ENCODE measurements at places on chromosomes 7 and 10.
A peak's percentile ranks its signal among the peaks of the same experiment; 100 is the strongest.

DNA sequence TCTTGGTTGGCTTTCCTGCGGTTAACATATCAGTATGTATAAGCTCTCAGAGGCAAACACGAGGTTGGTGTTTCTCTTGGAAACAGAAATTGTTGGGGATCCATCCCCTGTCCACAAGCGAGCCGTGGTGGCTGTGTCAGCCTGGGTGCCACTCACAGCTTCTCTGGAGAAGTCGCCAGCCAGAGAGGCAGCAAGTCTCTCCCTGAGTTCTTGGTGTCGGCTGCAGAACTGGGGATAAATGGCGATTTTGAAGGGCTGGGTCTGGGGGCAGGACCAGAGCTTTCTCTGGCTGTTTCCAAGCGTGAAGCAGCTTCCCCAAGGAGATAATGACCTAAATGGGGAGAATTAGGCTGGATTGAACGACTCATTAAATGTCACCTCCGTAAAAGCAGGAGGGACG lies 335.3 kb downstream of the GLRX3 start:
- no peak for DNase-seq

- no peak for DNase-seq
Measured at GRCh38 chr7:51244053-51244452, 72.6 kb downstream of the COBL start.

DNA sequence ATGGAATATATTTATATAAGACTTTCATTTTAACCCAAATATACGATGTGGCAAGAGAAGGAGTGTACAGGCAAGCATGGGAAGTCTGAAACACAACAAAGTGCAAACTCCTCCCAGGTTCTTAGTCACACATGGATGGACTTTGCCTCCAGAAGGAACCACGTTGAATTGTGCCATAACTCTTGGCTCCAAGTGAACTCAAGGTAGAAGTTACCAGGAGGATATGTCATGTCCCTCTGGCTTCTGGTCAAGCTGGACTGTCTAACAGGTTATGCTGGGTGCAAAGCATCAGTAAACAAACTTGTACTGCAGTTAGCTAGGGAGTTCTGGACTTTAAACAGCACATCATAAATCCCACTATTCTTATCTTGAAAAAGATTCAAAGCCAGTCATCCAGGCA lies 328.3 kb upstream of the TEX47 start:
- DNase-seq: peak; percentile 50

- no peak for DNase-seq
Measured at GRCh38 chr10:86180861-86181260, 185.7 kb downstream of the GRID1 start.

DNA sequence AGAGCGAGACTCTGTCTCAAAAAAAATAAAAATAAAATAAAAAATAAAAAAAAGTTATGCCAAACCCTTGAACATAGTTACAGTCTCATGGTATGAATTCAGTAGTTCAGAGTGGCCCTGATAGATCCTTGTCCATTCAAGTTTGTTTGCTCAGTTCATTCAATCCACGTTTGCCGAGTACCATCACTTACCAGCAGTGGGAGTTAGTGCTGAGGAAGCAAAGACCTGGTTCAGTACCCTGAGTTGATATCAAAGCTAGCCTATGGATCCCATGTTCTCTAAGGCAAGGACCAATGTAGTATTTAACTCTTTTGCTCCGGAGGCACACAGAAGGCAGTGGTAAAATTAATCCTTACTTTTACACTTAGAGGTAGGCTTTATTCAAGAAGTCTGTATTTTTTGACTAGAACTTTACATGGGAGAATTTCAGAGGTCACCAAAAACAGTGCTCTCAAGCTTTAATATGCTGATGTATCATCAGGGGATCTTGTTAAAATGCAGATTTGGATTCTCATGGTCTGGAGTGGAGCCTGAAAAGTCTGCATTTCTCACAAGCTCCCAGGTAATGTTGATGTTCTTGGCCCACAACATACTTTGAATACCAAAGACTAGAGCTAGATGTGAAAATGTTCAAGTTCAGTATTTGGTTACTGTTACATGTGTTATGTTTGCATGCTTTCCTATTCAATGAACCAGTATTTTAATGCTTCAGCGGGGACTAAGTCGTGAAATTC lies 38.1 kb upstream of the HBP1 start:
- peak; percentile 12 for DNase-seq

DNA sequence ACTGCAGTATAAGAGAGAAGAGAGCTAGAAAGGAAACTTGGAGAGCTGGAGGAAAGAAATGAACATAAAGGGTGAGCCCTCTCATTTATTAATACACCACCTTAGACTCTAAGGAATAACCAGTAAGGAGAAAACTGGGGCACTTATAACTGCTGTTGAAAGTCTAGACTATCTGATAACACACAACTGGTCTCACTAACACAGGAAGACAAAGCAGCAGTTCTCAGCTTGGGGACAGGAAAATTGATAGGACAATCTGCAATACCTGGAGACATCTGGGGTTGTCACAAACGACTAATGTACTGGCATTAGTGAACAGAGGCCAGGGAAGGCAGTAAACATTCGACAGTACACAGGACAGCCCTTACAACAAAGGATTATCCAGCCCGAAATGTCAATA lies 6.8 kb downstream of the ELMO1 start:
- DNase-seq: no peak

GRCh38 chr10:92240289-92241157 lies 50.4 kb downstream of the CPEB3 start:
- DNase-seq: peak; percentile 85

GRCh38 chr7:13017333-13017857 lies 330.0 kb downstream of the ARL4A start:
- DNase-seq: peak; percentile 32

- DNase-seq: no peak
Measured at GRCh38 chr7:22124941-22125340, 179.2 kb upstream of the CDCA7L start.

DNA sequence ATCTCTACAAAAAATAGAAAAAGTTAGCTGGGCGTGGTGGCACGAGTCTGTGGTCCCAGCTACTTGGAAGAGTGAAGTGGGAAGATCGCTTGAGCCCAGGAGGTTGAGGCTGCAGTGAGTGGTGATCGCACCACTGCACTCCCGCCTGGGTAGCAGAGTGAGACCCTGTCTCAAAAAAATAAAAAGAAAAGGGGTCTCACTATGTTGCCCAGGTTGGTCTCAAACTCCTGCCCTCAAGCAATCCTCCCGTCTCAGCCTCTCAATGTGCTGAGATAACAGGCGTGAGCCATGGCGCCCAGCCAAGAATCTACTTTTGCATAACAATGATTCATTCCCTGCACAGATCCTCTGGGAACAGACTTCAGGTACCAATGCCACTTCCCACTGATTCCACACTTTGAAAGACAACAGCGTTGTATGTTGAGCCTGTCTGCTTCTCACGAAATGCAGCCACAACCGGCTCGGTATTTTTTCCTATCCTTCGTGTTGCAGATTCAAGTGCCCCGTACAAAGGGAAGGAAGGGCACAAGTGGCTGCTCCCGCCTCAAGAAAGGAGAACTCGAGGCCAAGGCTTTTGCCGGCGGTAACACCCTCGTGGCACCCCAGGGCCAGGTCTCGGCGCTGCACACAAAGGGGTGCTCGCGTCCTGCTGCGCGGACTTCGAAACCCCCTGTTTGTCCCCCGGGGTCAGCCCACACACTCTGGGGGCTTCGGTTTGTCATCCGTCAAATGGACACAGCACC lies 745 bp downstream of the DAGLB start:
- DNase-seq: peak; percentile 42

GRCh38 chr7:56046721-56047445 lies 4.4 kb downstream of the PSPH start:
- no peak for DNase-seq

GRCh38 chr7:141609576-141609975 lies 58.4 kb downstream of the AGK start:
- DNase-seq: no peak

GRCh38 chr10:31930023-31930751 lies 1.6 kb upstream of the ARHGAP12 start:
- DNase-seq: no peak

DNA sequence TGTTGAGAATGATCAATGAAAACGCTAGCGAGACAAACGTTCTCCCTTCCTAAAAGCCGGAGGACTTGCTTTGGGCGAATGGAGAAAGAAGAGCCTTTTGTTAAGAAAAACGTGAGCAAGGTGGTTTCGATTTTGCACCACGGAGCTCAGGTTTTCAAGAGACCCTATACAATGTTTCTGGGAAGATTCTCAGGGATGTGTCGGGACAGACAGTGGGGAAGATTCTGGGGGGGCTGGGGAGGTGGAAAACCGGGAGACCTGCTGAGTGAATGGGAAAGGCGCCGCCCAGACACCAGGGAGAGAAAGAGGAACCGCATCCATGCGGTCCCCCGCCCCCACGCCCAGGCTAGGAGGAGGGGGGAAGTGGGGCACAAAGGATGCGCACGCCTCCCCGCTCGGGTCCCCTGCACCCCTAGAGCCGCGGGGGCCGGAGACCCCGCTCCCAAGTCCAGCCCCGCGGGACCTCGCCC lies 745 bp downstream of the YWHAG start:
- DNase-seq: no peak

GRCh38 chr10:17663450-17663849 lies 19.5 kb downstream of the STAM start:
- DNase-seq: no peak

GRCh38 chr10:36489181-36489580 lies 636.2 kb upstream of the ANKRD30A start:
- no peak for DNase-seq

DNA sequence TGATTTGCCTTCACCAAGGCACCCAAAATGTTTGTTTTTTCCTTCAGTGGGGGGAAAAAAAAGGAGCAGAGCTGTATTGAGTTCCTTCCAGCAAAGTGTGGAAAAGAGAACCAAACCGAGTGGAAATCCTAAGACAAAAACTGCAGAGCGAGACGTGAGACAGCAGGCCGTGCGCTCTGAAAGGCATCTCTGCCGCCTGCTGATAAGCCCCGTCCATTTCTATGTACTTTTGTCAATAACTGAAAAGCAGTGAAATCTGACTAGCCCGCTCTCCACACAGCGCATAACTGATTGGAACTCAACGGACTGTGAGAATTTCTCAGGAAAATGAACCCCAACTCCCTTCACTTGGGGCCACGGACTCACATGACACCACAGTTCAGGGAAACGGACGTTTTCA lies 83.2 kb downstream of the COBL start:
- no peak for DNase-seq

- no peak for DNase-seq
Measured at GRCh38 chr10:43678654-43679053, 30.0 kb upstream of the ZNF32 start.

GRCh38 chr7:87345166-87345927 lies at the start of gene CROT:
Gene CROT, plus strand, starts transcription at chr7:87345664. Its CDS starts 3,405 bp downstream, at chr7:87349069.
- peak; percentile 97 for DNase-seq

- DNase-seq: peak; percentile 65
Measured at GRCh38 chr7:50679218-50680007, 103.3 kb downstream of the GRB10 start.

DNA sequence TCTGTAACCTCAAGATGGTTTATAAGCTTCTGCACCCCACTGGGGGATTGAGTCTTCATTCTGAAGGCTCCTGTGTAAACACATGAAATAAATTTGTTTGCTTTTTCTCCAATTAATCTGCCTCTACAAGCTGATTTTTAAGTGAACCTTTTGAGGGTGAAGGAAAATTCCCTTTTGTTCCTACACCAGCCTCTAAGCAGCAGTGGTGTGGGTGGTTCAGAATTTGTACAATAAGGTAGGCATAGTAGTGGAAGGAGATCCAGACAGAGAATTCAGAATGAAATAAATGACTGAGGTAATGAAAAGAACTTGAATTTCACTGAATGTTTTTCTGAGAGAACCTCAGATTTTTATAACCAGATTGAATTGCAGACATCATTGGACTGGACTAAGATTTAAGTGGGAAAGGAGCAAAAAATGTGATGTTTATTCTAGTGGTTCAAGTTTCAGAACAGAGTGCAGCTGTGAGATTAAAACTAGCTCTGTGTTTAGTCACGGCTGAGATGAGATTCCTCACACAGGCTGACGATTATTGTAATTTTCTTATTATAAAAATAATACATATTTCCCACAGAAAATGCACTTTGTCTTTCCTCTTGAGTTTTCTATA lies 1162.2 kb downstream of the TYW1 start:
- no peak for DNase-seq

DNA sequence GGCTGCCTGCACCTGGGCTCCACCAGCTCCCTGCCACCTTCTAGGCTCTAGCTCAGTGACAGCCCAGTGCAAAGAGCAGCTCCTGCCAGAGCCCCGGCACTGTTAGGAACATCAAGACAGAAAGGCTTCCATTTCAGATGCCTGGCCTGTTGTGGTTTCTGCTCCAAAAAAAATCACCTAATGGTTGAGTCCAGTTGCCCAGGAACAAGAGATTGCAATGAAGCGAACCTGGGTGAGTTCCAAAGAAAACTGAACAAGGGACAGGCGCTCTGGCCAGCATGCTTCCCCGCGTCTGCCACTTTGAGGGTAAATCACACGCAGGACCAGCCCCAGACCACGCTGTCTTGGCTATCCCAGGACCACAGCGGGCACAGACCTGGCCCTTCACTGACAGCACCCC lies 47.0 kb upstream of the RASGEF1A start:
- DNase-seq: no peak

Measured in T47D (cell line).